ENCODE measurements at places on chromosomes 4 and X.

- peak; percentile 79 for DNase-seq
Observed at GRCh38 chr4:168710353-168710946, 213.6 kb downstream of the PALLD start.

GRCh38 chr4:53354012-53354722, 11.7 kb downstream of the SCFD2 start:
- no peak for DNase-seq

DNA sequence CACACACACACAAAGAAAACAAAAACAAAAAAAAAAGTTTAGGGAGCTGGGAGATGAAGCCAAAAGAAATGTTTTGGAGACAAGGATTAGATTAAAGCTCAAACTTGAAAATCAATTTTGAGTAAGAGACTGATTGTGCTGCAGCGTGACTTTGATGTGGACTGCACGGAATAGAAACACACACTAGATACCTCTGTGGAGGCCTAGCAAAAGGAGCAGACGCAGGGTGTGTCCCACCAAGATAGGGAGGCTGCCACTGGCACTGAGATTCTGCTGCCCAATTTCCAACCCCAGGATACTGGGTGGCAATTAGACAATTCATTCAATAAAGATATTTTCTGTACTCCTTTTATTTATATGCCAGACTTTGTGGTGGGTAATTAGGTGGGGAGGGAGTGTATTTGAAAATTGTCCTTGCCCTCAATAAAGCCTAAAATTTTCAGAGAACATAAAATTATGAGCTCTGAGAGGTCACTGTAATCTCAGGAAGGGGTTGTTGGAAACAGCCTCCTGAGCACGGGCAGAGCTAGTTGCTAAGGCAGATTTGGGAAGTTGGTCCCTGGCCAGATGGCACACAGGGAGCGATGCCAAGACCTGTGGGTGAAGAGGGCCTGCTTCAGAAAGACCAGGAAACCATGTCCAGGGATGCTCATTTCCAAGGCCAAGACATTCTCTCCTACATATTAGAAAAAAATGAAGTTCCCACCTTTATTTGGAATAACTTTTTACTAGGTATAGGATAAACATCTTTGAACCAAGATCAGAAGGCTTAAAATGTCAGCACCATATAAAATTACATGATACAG, 1.9 kb upstream of the PPP3CA start:
- no peak for DNase-seq

DNA sequence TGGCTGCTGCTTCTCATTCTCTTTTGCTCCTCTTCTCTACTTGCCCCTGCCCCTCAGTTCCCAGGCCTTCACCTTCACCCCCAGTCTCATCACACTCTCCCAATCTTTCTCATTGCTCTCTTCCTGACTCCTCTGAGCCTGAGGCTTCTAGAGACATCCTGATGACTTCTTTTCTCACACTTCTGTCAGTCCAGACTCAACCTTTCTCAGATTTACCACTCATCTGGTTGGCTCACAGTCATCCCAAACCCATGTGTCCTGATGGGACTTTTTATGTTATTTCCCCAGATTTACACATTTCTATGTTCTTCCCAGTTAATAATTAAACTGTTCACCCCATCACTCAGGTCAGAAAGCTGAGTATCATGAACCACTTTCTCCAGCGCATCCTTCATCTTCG, 68.0 kb downstream of the TMA16 start:
- DNase-seq = no peak

- DNase-seq = no peak
Observed at GRCh38 chr4:1458581-1458980, 52.3 kb upstream of the NKX1-1 start.

DNA sequence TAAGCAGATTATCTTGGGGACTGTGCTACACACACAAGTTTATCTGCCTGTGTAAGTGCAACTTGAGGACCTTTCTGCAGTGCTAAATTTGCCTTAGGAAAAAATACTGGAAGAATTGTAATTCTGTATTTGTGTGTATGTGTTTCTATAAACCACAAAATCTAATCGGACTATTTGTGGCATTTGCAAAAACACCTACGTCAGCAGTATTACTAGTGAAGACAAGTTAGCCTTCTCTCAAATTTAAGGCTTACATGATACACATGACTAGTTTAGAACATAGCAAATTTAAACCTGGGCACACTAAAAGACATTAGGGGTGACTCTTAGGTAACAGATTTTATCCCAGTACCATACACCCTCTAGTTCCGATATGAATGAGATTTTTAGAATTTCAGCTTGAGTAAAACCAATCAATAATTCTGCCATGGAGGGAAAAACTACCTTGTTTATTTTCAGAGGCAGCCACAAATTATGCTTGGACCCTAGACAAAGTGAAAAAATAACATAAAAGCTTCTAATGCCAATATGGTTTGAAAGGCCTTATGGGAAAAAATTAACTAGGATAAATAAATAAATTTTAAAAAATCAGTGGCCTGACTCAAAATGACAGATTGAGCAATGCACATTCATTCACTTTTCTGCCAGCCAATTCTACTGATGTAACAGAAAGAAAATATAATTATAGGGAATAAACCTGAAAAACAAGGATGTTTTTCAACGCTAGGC, 176.4 kb downstream of the SNCA start:
- no peak for DNase-seq

GRCh38 chr4:148444296-148445070, 2.3 kb upstream of the NR3C2 start:
- no peak for DNase-seq

- no peak for DNase-seq
Observed at GRCh38 chr4:101347267-101347556, at the start of gene PPP3CA. Gene PPP3CA (minus strand): TSS chr4:101347526.

- DNase-seq = no peak
Observed at GRCh38 chr4:144547678-144548298, 98.2 kb upstream of the HHIP start.

GRCh38 chr4:185911556-185912064, 99.6 kb upstream of the SORBS2 start:
- DNase-seq = peak; percentile 4

GRCh38 chr4:3307060-3307459, 14.2 kb downstream of the RGS12 start:
- DNase-seq = no peak

DNA sequence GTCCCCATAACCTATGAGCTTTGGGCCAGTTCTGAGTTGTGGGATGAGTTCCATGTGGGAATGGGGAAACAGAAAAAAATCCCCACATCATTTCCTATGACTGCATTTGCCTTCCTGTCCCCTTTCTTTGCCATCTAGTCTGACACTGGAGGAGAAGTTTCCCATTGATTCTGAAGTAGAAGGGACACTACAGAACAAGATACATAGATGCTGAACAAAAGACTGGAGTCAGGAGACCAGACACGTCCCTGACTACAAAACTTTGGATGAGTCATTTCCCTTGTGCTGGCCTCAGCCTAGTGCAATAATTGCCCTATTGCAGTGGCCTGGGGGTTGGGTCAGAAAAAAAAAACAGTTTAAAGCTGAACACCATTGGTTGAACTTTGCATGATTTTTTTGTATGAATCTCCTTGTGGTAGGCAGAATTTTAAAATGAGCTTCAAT, 22.1 kb downstream of the BEX3 start:
- peak; percentile 86 for DNase-seq

DNA sequence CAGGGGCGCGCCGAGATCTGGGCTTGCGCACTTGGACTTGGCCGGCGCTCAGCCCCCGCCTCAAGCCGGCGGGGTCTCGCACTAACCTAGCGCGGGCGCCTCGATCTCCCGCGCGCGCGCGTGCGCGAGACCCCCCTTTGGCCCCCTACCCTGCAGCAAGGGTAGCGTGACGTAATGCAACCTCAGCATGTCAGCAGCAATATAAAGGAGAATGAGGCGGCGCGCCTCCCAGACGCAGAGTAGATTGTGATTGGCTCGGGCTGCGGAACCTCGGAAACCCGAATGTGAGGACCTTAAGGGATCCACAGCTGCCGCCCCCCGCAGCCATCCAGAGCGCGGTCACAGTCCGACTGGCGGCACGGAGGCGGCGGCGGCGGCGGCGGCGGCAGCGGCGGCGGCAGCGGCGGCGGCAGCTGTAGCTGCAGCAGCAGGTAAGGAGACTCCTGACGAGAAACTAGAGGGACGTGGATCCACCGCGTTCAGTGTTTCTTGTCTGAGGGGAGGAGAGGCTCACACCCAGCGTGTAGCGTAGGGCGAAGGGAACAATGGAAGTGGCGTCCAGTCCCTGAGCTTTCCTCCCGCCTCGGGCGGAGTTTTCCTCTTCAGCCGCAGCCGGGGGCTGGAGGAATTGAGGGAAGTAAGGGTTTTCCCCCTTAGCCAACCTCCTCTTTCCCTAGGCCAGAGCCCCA, at the start of the genes SATL1 and ZNF711:
Gene SATL1, minus strand, starts transcription at position 19 of the 689 bp plus-strand sequence. CDS start 134,811 bp downstream, outside the sequence.
Gene ZNF711, plus strand, starts transcription at position 231 of the 689 bp plus-strand sequence. CDS start 3,582 bp downstream, outside the sequence.
- peak; percentile 51 for DNase-seq

DNA sequence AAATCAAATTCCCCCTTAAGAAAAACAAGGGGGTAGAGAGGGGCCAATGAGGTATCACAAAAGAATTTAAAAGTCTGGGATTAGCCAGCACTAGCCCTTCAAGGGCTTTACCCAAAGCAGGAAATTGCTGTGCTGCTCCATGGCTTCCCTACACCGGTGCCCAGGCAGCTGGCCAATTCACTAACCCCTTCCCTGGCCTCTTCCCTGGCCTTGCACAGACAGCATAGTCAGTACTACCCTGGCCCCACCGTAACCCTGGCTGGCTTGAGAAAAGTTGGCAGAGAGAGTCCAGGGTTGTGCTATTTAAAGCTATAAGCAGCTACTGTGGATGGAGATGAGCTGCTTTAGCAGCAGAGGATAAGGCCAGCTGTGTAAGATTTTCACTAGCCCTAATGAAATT, 43.1 kb downstream of the ADAMTS3 start:
- peak; percentile 43 for DNase-seq

DNA sequence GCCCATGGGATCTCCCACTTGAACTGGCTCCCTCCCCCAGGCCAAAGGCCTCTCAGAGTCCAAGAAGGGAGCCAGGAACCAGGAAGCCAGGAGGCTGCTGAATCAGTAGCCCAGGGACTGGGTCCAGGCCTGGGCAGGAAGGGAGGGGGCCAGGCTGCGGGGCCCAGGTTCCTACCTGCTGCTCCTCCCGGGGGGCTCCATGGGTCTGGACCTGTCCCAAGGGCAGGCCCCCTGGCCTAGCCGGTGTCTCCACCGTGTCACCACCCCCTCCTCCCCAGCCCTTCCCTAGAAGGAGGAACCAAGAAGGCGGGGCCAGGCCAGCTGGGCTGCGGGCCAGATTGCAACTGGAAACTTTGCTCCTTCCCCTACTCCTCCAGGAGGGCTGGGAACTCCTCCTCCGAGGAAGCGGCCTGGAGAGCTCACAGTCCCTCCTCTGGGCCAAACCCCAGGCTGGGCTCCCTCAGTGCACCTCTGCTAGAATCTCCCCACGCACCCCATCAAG, at the start of gene IQSEC2:
Gene IQSEC2, minus strand, starts transcription at position 264 of the 502 bp plus-strand sequence.
- DNase-seq = peak; percentile 77

DNA sequence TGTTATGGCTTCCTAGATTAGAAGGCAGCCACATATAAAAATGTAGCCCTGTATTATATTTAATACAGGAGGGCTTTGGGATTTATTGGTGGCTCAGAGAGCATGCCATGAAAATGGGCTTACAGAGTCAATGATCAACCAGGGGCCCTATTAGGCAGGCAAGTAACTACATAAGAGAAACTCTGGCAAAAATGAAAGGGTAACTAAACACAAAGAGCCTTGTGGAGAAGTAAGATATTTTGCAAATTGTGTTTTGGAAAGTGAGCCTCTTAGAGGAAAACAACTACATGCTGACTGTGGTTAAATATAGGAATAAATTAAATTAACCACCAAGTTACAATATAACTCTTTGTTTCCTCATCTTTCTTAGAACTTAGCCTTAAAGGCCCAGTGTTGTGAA, 5.5 kb downstream of the SAT1 start:
- no peak for DNase-seq

DNA sequence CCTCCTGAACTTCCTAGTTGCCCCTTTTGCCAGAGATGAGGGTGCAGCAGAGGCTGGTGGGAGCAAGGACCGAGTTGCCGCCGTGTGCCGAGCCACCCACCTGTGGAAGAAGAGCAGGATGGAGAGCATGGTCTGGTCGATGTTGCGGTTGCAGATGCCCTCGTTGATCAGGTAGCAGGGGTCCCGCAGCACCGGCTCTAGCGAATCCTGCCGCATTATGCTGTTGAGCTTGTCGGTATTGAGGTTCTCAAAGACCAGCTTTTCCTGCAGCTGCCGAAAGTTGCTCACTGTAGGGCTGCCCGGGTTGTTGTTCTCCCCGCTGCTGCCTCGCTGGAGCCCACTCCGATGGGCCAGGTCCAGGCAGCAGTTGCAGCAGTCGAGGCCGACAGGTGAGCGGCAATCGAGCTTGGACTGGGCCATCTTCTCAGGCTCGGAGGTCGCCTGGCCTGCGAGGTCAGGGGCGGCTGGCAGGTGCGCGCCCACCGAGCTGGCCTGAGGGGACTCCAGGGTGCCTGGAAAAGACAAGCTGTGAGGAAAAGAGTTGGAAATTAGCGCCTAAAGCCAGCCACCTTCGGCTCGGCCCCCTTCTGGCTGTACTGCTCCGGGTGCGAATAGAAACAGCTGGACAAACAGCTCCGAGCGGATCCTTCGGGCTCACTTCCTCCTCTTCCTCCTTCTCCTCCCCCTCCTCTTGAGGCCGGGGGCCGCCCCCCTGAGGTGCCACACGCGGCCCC, 420 bp downstream of the TSC22D3 start:
- DNase-seq = no peak

- no peak for DNase-seq
Observed at GRCh38 chr4:83609365-83609764, 73.5 kb downstream of the GPAT3 start.

GRCh38 chrX:137568741-137569469, 3.0 kb downstream of the ZIC3 start:
- DNase-seq = no peak

- no peak for DNase-seq
Observed at GRCh38 chr4:61924131-61924530, 724.0 kb downstream of the ADGRL3 start.

- peak; percentile 37 for DNase-seq
Observed at GRCh38 chr4:52234561-52235440, 183.7 kb downstream of the SPATA18 start.

DNA sequence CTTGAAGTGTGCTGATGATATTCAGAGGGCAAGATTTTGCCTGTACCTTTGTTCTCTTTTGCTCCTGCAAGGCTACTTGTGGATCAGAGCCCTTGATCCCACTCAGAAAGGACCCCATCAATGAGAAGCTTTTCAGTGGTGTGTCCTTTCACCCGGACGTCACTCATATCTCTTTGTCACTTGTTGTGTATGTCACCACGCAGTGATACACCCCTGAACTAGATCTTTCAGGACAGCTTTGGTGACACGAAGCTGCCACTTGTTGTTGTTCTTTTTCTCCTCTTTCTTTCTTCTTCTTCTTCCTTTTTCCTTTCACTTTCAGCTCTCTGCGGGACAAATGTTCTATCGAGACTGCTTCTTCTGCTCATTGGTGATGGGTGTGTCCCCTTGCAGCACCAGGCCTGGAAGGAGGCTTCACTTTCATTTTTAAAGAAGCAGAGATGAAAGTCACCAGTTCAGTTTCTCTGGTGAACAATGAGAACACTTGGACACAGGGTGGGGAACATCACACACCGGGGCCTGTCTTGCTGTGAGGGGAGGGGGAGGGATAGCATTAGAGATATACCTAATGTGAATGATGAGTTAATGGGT, 83.6 kb downstream of the NBDY start:
- DNase-seq = no peak

- no peak for DNase-seq
Observed at GRCh38 chr4:160546201-160546600, 1443.3 kb downstream of the RAPGEF2 start.

- DNase-seq = no peak
Observed at GRCh38 chr4:7514789-7515188, 80.1 kb upstream of the PSAPL1 start.

- peak; percentile 12 for DNase-seq
Observed at GRCh38 chrX:13892856-13893255, 76.0 kb upstream of the GPM6B start.

All from IMR-90 (cell line).